Fibroblast of skin of right quadriceps (primary cell): ENCODE measurements at places on chromosomes 7 and 10.

- DNase-seq, result no peak
Observed at GRCh38 chr7:114160925-114161324, 242.1 kb upstream of the PPP1R3A start.

DNA sequence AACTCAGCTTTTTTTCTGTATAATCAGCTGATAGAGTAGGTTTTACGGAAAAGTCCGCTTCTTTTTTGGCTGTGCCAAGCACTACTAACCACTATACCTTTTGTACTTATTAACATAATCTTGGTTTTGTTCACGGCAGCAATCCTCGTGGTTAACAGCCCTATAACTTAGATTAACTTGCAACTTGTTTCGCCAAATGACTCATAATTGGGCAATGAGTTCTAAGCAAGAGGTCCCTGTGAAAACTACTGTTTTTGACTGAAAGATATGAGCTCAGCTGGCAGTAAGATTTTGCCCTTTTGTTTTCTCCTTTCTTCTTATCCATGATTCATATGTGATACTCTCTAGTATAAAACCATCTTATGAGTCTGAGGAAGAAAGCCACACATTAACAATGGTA, 345.0 kb upstream of the PCDH15 start:
- peak; percentile 51 for DNase-seq

DNA sequence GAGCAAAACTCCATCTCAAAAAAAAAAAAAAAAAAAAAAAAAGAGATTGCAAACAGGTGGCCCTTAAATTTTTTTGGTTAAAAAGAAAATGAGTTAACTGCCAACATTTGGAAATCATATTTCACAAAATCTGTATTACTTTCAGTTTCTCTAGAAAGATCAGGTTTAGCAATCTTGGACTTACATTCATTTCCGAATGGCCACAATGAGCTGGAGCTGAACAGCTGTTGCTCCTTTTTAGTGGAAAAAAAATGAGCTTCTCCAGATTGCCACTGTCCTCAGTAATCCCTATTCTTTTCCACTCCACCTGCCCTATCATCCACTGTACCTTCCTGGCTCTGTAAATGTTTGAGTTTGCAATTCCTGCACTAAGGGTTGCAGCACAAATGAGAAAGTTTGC, 43.6 kb downstream of the RAB11FIP2 start:
- DNase-seq, result no peak

DNA sequence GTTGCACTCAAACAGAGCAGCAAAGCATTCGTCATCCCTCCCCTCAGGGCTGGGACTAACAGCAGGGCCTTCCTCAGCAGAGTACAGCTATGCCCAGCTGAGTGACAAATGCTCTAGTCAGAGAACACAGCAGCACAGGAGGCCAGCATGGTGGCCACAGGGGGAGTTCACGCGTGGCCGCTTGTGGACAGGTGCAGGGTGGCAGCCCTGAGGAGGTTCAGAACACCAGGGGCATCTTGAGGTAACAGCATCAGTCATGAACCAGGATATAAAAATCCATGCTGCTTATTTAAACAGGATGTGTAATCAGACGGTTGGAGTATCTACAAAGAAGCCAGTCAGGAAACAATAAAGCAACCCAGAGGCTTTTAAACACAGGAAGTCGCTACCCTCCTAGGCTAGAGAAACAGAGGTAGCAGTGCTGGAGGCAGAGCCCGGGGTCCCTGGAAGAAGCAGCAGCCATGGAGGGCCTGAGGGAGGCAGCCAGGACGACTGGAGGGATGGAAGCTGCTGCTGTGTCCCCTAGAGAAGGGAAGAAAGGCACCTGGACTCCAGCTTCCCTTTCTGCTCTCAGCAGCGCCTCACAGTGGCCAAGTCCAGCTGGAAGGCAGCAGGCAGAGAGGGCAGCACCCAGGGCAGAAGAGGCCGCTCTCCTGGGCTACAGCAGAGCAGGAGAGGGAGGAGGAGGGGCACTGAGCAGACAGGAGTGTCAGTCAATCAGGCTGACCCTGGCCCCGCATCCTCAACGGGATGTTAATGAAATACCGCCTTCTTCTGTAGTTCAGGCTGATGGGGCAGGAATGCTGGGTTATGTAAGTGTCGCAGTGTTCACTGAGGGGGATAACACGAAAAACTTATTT, 70.8 kb upstream of the UCN3 start:
- peak; percentile 26 for DNase-seq

- DNase-seq, result no peak
Observed at GRCh38 chr7:47323904-47324303, 258.0 kb downstream of the TNS3 start.

DNA sequence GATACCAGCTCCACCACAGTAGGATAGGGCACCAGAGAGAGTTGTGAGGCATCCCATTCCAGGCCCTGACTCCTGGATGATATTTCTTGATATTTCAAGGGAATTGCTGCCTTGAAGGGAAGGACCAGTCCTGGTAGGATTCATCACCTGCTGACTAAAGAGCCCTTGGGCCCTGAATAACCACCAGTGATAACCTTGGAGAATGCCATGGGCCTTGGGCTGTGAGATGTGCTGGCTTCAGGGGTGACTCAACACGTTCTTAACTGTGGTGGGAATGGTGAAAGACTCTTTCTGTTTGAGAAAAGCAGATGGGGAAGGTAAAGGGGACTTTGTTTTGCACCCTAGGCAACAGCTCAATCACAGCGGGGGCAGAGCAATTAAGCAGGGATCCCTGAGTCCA, 21.4 kb upstream of the ASZ1 start:
- no peak for DNase-seq

DNA sequence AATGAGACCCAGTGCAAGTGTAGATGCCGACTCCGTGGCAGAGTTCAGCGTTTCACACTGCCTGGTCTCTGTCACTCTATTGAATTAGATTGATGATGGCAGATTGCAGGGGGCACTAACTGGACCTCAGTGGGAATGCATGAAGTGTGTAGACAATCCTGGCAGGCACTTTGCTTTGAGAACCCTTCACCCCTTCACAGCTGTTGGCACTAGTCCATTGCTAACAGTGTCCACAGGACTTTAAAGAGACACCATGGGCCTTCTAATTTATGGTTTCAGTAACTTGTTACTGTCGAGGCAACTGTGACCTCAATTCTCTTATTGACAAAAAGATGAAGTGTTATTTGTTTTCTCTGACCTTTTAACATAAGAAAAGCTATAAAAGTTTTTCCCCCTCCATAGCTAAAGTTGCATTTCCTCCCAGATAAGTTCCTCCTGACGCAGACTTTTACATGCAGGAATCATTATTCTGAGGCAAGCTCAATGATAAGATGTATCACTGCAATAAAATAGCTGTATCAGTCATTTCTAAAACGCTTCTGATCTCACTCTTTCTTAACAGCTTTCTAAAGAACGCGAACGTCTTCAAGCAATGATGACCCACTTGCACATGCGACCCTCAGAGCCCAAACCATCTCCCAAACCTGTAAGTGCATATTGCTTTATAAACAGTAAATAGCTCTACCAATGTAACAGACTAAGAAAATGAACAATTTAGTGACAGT, 238.9 kb downstream of the FOXP2 start:
- no peak for DNase-seq

DNA sequence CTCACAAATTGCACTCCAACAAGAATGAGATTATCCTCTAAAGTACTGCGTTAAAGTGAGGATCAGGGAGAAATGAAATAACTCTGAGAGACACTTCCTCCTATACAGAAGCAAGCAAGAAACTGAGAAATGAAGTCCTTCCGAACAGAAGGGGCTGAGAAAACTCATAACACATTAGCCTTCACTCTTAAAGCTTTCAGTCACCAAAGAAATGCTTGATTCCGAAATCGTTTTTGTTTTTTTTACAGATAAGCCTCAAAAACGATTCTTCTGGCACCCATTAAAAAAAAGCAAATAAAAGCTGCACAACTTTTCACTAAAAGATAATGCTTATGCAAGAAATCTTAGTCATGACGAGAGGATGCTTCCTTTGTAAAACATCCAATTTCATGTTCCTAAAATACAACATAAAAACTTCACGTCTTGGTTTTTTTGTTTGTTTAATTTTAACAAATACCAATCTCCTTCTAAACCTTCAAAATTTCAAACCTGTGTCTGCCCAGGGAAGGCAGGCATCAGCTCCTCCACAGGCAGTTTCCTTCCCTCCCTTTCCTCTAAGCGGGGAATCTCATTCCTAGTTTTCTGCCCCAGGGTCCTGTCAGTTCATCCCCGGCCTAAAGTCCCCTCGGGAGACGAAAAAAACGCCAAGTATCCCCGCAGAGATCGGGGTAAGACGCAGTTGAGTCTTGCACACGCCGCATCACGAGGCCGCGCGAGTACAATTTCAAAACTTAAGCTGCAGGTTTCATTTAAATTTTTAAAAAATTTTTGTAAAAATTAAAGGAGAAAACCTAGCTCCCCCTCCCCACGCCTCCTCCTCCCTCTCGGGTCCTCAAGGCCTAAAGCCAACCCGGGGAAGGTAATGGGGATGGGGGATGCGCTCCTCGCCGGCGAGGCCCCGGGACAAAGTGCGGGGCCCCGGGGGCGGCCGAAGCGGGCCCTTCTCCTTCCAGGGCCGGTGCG, 1.1 kb downstream of the BAZ1B start:
- peak; percentile 18 for DNase-seq

- no peak for DNase-seq
Observed at GRCh38 chr7:126605553-126605952, 647.2 kb downstream of the GRM8 start.

DNA sequence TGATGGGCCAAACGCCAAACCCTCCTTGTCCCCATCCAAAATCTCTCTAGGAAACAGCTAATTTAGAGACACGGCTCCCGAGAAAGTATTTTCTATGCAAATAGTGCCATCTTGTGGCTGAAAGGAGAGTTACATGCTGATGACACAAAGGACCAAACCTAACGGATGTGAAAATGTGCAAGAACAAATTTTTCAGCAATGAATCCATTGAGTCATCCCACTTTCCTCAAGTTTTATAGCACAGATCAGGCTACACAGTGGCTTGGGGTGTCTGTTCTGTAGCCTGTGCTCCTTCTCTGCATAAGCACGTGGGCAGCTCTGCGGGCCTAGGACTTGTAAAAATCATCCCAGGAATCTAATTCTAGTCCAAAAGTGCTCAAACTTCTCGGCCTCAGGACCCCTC, 154.8 kb upstream of the PRR15 start:
- DNase-seq, result peak; percentile 85

- no peak for DNase-seq
Observed at GRCh38 chr10:96721207-96721572, 876 bp upstream of the PIK3AP1 start.

DNA sequence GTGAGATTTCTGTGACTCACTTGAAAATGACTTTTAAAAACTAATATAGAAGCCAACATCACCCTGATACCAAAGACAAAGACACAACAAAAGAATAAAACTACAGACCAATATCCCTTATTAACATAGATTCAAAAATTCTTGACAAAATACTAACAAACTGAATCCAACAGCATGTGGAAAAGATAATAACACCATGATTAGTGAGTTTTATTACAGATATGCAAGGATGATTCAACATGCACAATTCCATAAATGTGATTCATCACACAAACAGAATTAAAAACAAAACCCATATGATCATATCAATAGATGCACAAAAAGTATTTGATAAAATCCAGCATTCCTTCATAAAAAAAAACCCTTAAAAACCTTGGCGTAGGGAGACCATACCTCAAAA, 6.5 kb downstream of the MGAM start:
- no peak for DNase-seq

- DNase-seq, result no peak
Observed at GRCh38 chr10:111360260-111360925, 283.6 kb downstream of the ADRA2A start.

- peak; percentile 7 for DNase-seq
Observed at GRCh38 chr10:128779416-128779815, 653.2 kb upstream of the MKI67 start.

- DNase-seq, result no peak
Observed at GRCh38 chr7:1283941-1284742, 51.5 kb downstream of the UNCX start.

DNA sequence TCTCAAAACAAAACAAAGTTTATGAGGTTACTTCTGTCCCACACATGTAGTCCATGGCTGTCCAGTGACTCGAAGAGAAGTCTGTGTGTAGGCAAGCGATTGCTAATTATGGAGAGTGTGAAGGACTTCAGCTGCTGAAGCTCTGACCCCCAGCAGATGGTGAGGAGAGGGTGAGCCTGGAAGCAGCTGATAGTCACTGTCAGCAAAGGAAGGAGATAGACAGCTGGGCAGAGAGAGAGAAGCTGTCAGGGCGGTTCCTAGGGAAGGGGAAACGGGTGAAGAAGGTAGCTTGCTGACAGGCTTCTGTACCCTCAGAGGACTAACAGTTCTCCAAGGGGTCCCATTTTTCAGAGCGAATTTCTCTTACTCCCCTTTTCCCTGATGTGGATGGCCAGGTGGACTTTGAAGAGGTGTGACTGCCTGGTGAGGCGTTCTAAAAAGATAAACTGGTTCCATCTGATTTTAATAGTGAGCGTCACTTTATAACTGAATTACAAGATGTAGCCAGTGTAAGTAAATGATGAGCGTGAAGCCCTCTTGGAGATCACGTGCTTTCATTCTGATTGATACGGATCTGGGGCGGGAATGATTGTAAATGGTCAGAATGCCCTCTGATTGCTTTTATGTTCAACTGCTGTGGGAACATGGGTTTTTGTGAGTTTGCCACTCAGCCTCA, 12.1 kb downstream of the ZSCAN21 start:
- no peak for DNase-seq

GRCh38 chr10:84407388-84408049, 79.1 kb downstream of the CCSER2 start:
- DNase-seq, result no peak

- DNase-seq, result no peak
Observed at GRCh38 chr7:69787736-69788431, 189.6 kb downstream of the AUTS2 start.

DNA sequence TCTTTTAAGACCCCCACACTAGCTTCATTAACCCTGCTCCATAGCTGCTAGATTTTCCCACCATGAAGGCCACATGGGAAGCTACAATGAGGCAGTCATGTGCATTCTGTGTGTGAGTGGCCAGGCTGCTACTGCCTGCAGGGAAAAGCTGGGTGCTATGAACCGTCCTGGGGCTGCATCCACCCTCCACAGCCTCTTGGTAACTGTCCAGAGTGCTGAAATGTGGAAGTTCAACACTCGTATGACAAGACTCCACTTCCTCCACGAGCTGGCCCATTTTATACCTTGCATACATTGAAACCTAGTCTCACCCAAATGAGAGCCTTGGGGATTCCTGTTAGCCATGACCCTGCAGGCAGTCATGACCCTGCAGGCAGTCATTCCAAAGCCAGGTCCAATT, 59.4 kb downstream of the CUZD1 start:
- DNase-seq, result peak; percentile 7

DNA sequence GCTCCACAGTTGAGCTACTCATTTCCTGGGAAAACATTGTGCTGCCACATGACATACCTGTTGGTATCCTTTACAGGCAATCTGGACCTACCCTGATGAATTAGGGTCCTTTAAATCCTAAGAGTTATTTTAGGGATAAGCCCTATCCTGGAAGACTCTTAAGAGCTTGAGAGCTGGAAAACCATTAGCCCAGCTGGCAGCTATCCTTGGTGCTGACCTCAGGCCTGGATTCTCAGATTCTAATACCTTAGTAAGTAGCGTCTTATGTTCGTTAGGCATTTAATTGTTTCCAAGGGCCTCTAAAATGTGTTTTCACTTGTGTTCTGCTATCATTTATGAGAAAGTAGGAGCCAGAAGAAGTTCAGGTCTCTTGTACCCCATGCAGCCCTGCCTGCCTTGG, 93.0 kb upstream of the SORCS3 start:
- peak; percentile 20 for DNase-seq
